Posterior cingulate gyrus (tissue), 11 donors: ENCODE measurements at places on chromosomes 16 and 17.

- no peak for DNase-seq
These were observed 22.9 kb downstream of the CDIP1 start for GRCh38 chr16:4515611-4516233.

DNA sequence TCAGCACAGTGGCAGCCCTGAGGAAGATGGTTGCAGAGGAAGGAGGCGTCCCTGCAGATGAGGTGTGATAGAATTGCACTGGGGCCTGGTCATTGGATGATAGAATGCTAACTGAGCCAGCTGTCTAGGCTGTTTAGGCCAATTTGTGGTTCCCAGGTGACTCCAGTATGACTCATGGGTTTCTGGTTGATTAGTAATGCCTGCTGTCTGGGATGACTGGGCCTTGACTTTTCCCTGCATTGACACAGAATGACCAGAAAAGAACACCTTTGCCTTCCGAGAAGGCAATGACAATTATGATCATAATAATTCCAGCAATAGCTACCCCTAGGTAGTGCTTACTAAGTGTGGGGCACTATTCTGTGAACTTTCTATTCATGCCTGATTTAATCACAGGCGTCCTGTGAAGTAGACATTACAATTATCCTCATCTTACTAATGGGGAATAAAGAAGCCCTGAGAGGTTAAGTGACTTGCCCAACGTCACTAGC is 31.5 kb downstream of the USP43 start:
- DNase-seq = no peak

DNA sequence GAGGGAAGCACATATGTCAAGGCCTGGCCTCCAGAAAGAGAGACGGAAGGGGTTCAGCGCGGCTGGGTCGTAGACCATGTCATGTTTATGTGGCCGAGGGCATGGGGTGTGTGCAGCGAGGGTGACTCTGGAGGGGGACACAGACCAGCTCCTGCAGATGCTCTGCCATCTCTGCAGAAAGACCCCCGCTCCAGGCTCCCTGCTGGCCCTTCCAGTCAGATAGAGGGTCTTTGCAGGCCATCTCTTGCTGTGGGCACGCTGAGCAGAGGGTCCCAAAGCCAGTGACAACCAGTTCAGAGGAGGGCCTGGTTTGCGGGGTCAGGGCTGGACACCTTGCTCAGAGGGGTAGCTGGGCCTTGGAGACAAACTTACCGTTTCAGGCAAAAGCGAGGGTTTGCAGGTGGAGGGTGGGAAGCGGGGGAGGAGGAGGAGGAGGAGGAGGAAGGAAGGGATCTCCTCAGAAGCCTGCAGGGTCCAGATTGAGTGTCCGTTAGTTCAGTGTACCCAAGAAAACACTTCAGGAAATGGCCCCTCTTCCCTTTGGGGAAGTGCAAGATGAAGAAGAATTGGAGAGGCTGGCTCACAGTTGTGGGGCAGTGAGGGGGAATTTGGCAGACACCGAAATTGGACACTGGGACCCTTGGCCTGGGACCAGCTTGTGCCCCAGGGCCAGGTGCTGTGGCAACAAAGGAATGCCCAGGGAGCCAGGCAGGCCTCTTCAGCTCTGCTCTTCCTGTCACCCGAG is 102.8 kb downstream of the CMIP start:
- no peak for DNase-seq

- no peak for DNase-seq
These were observed 144.7 kb downstream of the PRKCA start for GRCh38 chr17:66447159-66447558.

DNA sequence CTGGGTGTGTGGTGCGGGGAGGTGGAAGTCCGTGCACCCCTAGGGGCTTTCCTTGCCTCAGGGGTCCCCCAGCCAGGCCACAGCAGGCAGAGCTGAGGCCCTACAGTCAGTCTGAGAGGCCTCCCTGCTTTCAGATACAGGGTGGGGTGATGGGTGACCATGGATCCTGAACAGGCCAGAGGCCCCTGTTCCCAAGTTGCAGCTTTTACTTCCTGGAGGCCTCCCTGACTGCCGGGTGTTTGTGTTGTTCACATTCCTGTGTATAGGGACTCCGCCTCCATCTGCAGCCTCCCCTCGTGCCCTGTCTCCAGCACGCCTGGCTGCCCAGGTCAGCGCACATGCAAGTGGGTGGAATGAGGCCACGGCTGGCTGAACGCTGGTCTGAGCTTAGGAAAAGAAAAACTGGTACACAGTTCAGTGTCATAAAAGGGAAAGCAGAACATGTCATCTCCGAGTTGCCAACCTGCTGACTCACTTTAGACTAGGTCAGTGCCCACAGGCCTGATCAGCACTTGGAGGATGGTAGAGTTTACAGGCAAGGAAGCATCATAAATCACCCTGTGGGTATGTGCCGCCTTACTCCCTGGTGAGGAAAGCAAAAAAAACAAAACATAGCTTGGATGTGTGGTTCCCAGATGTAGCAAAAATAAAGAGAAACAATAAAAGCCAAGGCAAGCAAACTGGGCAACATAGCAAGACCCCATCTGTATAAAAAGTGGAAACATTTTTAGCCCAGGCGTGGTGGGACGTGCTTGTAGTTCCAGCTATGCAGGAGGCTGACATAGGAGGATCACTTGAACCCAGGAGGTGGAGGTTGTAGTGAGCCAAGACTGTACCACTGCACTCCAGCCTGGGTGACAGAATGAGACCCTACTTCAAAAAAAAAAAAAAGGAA is 6.2 kb upstream of the SLC7A6 start:
- DNase-seq = peak; percentile 83

DNA sequence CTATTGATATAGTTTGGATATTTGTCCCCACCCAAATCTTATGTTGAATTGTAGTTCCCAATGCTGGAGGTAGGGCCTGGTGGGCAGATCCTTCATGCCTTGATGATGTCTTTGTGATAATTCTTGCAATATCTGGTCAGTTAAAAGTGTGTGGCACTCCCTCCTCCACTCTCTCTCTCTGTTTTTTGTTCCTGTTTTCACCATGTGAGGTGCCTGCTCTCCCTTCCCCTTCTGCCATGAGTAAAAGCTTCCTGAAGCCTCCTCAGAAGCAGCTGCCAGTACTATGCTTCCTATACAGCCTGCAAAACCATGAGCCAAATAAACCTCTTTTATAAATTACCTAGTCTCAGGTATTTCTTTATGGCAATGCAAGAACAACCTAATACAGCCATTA is 47.3 kb downstream of the TOM1L2 start:
- no peak for DNase-seq

GRCh38 chr16:14487579-14487978 is 142.5 kb downstream of the PARN start:
- DNase-seq = no peak

- no peak for DNase-seq
These were observed 286.2 kb upstream of the FOXF1 start for GRCh38 chr16:86224126-86224525.

- DNase-seq = no peak
These were observed 13.2 kb downstream of the USP6 start for GRCh38 chr17:5128905-5129535.

DNA sequence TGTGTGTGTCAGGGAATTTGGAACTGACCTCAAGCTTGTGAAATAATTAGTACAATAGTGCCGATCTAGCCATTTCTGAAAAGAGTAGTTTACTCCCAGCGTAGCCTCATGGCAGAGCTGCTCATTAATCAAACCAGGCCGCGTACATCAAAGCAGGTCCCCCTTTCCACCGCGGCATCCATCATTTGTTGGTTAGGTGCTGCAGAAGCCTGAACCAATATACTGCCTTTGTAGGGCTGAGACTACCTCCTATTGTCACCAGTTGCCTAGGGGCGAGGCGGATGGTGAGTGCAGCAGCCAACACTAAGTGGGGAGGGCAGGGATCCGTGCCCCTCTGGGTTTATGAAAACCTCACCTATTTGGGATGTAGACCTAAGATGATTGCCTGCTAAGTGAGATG is 264.1 kb downstream of the TMEM114 start:
- DNase-seq = peak; percentile 69

- DNase-seq = peak; percentile 29
These were observed 99.0 kb downstream of the C16orf78 start for GRCh38 chr16:49472598-49472997.

- no peak for DNase-seq
These were observed at the start of gene IRX3 for GRCh38 chr16:54286366-54287130. TSS of gene IRX3 (minus strand) at chr16:54286787. CDS start at chr16:54286050, 737 bp downstream.

GRCh38 chr17:45384047-45384788 is 48.5 kb downstream of the ARHGAP27 start:
- DNase-seq = no peak

DNA sequence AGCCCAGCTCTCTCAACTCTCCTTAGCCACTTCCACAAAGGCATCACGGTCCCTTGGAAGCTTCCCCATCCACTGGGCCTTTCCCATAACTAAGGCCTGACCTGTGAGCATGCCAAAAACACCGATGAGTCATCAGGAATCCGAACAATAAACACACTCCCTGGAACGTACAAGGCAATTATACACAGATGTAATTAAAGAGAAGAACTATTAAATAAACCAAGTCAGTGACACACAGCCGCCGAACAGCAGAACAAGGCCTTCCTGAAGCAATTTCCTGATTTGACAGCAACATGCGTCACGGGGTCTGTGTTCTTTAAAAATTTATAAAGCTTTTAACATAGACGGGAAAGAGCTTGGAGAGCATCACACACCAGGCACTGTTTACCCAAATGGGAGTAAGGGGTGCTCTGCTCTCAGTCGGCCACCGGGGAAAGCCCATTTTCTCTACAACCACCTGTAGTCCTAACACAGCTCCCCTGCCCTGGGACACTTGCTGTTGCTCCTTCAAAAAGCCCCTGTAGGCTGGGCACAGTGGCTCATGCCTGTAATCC is 29.4 kb downstream of the COG7 start:
- no peak for DNase-seq

- no peak for DNase-seq
These were observed 11.2 kb downstream of the PIK3R5 start for GRCh38 chr17:8954339-8954738.

DNA sequence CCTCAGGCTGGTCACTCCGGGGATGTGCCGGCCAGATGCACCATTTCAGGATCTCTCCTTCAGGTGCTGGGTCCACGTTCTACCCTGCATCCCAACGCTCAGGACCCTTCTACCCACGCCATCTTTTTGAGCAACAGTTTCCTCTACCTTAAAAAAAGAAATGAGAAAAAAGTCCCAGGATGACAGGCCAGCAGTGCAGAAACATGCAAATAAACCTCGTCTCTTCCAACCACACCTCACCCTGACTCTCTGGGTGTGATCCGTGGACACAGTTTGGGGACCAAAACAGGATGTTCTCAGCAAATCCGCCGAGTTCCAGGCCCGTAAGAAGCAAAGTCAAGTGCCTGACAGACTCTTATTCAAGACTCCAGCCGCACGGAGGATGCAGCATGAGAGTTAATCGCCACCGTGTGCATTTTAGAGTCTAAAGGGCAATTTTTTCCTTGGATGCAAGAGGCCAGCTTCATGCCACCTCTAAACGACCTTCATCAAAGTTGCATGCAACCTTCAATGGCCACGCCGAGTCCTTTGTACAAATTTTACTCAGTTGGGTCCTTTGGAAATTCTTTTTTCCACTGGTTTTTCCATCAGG is 99.6 kb downstream of the ZFHX3 start:
- DNase-seq = no peak

DNA sequence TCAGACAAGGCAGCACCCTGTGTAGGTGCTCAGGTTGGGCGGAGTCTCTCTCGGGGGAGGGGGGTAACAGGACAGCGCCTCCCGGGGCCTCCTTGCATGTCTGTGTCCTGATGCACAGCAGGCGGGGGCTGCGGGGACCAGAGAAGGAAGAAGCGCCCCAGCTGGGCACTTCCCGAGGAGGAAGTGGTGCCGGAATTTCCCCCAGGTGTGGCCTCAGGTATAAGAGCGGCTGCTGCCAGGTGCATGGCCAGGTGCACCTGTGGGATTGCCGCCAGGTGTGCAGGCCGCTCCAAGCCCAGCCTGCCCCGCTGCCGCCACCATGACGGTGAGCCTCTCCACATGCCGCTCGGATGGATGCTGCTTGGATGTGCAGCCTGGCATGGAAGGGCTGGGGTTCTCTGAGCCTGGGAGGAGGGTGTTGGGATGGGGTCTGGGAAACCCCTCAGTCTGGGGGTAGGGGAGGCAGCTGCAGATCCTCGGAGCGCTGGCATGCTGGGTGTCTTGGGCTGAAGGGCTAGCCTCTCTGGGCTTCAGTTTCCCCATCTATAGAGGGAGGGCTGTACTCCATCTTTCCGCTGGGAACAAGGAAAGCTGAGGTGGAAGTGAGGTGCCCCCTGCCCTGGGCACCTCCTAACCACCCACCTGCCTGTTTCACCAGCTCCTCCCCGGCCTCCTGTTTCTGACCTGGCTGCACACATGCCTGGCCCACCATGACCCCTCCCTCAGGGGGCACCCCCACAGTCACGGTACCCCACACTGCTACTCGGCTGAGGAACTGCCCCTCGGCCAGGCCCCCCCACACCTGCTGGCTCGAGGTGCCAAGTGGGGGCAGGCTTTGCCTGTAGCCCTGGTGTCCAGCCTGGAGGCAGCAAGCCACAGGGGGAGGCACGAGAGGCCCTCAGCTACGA is at the start of gene IL17C:
TSS of gene IL17C (plus strand) at position 250 of the 908 bp plus-strand sequence. CDS start at position 320, 70 bp downstream.
- DNase-seq = no peak

DNA sequence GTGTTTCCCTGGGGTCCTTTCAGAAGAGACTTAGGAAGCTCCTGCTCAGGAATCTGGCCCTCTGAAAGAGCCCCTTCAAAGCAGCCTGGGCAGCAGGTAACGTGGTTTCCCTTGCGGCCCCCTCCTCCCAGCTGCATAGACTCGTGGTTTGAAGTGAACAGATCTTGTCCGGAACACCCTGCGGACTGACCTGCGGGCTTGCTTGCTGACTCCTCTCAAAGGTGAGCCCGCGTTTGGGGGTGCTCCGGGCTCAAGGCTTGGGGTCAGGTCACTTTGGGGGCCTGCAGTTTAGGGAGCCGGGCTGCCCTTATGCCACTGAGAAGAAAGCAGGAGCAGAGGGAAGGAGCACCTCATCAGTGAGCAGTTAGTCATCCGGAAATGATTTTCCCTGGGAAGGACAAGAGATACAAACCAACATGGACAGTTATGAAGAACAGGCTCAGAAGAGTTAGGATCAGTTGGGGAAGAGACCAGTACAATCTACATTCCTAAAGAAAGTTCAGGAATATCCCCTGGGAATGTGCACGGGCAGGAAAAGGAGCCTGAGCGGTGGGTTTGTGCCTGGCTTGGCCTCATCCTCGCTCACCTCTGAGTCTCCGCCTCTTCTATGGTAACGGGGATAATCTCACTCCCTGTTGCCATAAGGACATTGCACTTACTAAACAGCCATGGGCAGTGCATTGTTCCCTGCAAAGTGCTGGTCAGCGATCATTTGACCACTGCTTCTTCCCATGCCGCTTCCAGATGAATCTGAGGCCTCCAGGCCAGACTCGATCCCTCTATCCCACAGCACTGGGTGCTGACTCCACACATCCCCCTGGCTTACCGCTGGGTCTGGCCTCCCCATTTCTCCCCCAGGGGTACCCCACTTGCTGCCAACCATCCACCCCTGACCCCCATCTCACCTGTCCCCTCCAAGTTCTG is 10.0 kb downstream of the LDHD start:
- no peak for DNase-seq

DNA sequence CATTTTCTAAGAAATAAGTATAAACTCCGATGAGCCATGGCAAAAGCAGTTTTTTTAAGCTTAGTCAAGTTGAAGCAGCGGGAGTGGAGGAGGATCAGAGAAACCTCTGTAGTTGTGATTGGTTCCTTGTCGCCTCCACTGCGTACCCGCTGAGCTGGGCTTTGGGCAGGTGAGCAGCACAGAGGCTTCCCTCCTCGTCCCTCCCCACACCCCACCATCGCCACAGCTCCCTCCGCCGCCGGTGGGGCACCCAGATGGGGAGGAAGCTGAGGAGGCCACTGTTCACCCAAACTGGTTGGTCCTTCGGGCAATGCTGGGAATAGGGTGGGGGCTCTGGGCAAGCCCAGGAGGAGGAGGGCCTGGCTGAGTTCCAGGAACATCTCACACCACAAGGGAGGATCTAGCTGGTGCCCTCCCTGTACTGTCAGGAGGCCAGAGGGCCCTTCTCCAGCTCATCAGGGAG is 5.2 kb upstream of the MRPL38 start:
- no peak for DNase-seq

- DNase-seq = no peak
These were observed 48.4 kb downstream of the RNF157 start for GRCh38 chr17:76191896-76192295.
